ENCODE measurements at places on chromosomes 16 and 17.

- no peak for DNase-seq
Observed at GRCh38 chr16:4384509-4384942, 12.9 kb downstream of the VASN start.

- no peak for DNase-seq
Observed at GRCh38 chr17:71349908-71350600, 770.8 kb upstream of the SOX9 start.

DNA sequence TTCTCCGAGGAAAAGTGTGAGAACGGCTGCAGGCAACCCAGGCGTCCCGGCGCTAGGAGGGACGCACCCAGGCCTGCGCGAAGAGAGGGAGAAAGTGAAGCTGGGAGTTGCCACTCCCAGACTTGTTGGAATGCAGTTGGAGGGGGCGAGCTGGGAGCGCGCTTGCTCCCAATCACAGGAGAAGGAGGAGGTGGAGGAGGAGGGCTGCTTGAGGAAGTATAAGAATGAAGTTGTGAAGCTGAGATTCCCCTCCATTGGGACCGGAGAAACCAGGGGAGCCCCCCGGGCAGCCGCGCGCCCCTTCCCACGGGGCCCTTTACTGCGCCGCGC, at the start of gene ERBB2:
Gene ERBB2 (plus strand): TSS at position 247 of the 330 bp plus-strand sequence. CDS start 175 bp downstream, outside the sequence.
- DNase-seq, result no peak

DNA sequence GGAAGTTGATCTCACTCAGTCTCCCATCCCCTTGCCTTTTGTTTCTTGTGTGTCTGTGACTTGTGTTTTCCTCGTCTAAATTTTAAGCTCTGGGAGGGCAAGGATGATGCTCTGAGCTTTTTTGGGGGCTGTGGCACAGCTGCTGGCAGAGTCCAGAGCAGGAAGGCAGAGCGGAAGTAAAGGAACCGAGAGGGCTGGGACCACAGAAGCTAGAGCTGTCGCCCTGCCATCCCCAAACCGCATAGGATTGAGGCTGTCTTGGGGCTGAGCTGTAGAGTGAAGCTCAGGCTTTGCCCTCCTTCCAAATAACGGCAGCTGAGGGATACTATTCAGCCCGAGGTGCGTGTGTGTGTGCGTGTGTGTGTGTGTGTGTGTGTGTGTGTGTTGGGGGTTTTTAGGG, 3.8 kb upstream of the DNAH2 start:
- DNase-seq, result no peak

GRCh38 chr17:80529904-80530292, 14.7 kb upstream of the RPTOR start:
- no peak for DNase-seq

DNA sequence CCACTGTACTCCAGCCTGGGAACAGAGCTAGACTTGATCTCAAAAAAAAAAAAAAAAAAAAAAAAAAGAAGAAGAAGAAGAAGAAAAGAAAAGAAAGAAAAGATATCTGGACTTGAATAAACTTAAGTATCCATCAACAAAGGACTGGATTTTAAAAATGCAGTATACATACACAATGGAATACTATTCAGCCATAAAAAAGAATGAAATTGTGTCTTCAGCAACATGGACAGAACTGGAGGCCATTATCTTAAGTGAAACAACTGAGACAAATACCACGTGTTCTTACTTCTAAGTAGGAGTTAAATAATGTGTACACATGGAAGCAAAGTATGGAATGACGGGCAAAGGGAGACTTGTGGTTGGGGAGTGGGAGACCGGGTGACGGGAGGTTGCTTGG, 40.1 kb upstream of the MNT start:
- DNase-seq, result no peak

DNA sequence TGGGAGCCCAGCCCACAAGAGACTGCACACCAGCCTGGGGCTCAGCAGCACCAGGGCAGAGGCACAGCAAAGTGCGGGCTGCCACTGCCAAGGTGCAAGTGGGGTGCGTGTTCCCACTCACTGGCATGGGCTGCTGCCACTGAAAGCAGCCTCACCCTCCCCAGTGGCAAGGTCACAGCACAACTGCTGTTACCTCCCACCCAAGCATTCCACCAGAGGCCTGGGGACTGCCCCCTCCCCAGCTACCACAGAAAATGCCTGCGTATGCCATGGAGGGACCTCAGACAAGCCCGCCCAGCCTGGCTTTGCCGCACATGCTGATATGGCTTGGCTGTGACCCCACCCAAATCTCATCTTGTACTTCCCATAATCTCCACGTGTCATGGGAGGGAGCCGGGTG, 33.1 kb downstream of the MEAK7 start:
- no peak for DNase-seq

DNA sequence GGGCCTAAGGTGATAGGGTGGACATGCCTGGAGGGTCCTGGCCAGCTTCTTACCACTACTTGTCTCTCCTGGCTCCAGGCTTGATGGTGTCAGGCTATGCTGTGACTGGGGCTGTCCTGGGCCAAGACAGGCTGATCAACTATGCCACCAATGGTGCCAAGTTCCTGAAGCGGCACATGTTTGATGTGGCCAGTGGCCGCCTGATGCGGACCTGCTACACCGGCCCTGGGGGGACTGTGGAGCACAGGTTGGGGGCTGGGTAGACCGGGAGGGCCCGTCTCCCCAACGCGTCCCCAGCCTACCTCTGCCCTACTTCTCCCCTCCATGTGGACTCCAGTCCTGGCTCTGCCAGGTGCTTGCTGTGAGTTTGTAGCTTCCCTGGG, 4.5 kb downstream of the SPATA20 start:
- DNase-seq, result no peak

- DNase-seq, result no peak
Observed at GRCh38 chr16:76897816-76898215, 293.2 kb upstream of the MON1B start.

- no peak for DNase-seq
Observed at GRCh38 chr17:63042256-63042812, 76.3 kb downstream of the TANC2 start.

GRCh38 chr17:33260638-33261037, 32.5 kb downstream of the ASIC2 start:
- peak; percentile 59 for DNase-seq

DNA sequence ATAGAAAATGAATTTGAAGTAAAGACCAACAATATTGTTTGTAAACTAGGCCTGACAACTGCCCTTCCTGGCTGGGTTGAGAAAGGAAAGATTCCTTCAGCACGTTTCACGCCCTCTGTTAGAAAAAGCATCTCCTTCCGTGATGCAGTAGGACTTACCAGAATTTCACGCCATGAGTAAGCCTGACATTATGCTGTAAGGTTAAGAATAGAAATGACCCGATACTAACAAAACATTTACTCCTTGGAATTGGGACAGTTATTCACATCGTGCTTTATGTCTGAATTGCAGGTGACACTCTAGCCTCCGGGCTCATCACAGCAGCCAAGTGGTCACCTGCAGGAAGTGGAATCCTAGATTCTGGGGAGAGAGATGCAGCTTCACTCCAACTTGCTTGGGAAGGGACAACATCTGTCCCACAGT, 17.5 kb downstream of the MARCHF10 start:
- no peak for DNase-seq

- peak; percentile 48 for DNase-seq
Observed at GRCh38 chr17:50593321-50593720, 32.8 kb downstream of the CACNA1G start.

DNA sequence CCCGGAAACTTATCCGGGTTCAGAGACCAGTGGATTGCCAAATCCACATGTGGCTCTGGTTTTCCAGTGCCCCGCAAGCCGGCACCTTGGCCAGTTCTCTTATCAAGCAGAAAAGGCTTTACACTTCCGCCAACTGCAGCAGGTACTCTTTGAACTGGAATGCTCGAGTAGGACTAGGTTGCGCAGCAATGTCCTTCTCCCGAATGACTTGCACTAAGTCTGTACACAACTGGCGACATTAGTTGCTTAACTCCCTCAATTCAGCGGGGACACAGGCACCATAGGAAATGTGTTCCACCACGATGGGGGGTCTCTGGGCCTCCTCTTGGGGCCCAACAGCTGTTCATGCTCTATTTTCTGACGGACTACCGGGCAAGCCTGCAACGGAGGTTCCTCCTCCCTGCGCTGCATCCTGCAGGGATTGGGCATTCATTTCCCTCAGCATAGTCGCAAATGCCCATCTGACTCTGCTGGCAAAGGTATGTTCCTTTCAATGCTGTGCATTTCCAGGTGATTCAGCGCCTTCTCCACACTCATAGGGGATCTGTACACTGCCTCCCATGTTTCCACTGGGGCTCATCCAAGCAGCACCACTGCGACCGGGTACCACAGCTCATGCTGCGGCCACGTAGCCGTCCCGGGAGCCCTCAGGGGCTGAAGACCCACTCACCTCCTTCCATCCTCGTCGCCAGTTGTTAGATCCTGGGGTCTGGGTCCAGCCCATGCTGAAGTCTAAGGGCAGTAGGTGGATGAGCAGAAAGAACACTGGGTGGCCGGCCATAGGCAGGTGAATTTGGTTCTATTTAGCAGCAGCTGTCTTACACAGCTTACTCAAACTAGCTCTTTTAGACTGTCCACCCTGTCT, 34.2 kb upstream of the APPBP2 start:
- no peak for DNase-seq

GRCh38 chr17:4499431-4500190, 930 bp downstream of the SPNS2 start:
- DNase-seq, result no peak

DNA sequence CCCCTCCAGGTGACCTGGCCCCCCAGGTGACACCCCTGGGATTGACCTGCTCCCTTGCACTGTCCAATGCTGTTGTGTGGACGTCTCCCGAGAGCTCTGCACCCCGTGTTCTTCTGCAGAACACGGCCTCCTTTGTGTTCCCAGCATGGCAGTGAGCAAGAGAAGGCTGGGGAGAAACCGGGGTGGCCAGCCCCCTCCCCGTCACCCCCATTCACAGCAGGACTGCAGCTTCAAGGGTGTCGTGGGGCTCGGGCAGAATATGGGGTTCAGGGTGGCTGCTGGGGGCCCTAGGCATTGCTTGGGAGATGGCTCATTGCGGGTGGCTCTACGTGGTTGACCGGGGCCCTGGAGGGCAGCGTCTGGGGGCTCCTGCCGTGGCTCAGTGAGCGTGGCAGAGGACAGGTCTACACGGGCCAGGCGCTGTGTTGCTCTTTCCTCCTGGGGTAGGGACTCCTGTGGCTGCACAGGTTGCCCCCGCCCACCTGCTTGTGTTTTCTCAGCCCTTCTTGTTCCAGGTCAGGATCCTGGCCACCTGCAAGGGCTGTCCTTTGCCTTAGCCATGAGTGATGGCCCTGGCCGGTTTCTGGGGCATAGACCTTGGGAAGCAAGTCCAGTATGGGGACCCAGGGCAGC, 12.5 kb downstream of the GSE1 start:
- no peak for DNase-seq

- DNase-seq, result no peak
Observed at GRCh38 chr17:27771586-27771985, 28.7 kb downstream of the NOS2 start.

GRCh38 chr17:49835472-49835871, 12.4 kb downstream of the TAC4 start:
- no peak for DNase-seq

- no peak for DNase-seq
Observed at GRCh38 chr16:53257001-53257400, 177.3 kb upstream of the RBL2 start.

DNA sequence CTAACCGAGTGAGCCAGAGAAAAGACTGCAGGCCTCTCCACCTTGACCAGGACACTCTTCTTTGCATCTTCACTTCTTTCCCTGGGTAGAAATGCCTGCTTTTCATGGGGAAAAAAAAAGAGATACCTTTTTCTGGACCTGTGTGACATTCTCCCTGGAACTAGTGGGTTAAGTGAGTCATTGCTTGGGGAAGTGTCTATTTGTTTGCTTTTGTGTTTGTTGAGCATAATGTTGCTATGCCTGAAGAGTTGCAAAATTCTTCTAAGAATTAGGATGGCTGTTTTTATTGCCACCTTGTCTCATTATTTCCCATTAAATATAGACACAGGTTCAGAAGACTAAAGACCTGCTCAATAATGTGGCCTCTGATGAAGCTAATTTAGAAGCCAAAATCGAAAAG, 18.8 kb downstream of the CLUAP1 start:
- DNase-seq, result no peak

DNA sequence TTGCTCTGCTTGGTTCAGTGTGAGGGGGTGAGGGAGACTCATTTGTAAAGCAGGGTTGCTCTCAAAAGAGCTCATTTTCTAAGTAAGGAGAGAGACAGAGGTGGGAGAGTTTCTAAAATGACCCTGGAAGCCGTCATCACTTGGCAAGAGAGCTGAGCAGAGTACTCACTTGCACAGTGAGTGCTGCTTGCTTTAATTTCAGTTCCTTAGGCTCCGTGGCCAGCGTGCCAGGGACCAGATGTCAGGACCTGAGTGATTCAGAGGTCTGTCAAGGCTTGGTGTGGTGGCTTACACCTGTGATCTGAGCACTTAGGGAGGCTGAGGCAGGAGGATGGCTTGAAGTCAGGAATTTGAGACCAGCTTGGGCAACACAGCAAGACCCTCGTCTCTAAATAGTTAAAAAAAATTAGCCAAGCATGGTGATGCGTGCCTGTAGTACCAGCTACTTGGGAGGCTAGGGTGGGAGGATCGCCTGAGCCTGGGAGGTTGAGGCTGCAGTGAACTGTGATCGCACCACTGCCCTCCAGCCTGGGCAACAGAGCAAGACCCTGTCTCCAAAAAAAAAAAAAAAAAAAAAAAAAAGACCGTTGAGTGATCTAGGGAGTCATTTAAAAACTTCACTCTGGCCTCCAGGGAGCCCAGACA, 10.7 kb downstream of the ZNF205 start:
- no peak for DNase-seq

GRCh38 chr17:38542286-38542685, 63.5 kb downstream of the SRCIN1 start:
- DNase-seq, result no peak

- DNase-seq, result no peak
Observed at GRCh38 chr16:52357711-52358110, 189.2 kb downstream of the TOX3 start.

DNA sequence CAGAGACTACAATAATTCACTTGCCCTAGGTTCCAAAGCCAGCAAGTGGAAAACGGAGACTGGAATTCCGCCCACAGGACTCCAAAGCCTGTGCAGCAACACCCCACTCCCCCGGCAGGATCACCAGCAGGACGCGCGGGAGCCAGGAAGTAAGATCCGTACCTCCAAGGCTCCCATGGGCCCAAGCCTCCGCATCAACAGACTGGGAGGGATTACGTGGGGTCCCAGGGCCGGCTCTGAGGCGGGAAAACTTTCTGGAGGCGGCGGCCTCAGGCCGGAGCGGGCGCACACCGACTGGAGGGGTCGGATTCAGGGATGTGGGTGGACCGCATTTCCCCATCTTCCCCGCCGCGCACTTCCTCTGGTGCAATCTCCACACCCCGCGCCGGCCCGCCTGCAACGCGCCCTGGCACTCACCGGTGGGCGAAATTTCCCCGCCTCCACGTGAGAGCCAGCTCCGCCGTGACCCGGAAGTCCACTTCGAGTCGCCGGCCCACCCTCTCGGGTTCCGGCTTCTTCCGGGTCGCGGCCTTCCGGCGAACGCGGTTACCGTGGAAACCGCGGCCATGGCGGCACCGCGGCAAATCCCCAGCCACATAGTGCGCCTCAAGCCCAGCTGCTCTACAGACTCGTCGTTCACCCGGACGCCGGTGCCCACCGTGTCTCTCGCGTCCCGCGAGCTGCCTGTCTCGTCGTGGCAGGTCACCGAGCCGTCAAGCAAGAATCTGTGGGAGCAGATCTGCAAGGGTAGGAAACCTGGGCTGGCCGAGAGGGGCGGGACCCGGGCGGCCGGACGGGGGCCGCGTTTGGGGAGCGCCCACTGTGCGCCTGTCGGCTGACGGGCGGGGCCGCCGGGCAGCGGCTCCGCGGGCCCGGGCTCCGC, at the start of the genes IQCK and KNOP1:
Gene IQCK (plus strand): TSS at position 531 of the 883 bp plus-strand sequence. CDS start 36 bp downstream, at position 567.
Gene KNOP1 (minus strand): TSS at position 487 of the 883 bp plus-strand sequence. CDS start 3,192 bp downstream, outside the sequence.
- no peak for DNase-seq

Data from NCI-H187 treated with DMSO at 0.1 percent for 48 hours (cell line).